Right lung (tissue), 10 donors: ENCODE measurements at places on chromosomes 2 and 18. TPM values are rescaled to one million over a fixed set of nuclear protein-coding genes. Genes with fewer than 3 reads are reported as not detected.

KCNG2 gene
- 0.20 TPM for polyA plus RNA-seq

TAF4B gene
- polyA plus RNA-seq, result 4.5 TPM

ACMSD gene
- 0.78 TPM for polyA plus RNA-seq

ASTL gene
- 0.23 TPM for polyA plus RNA-seq

SULT1C4 gene
- 60.4 TPM for polyA plus RNA-seq

NPAS2 gene
- 26.7 TPM for polyA plus RNA-seq

C2orf49 gene
- polyA plus RNA-seq, result 26.9 TPM

FAM124B gene
- polyA plus RNA-seq, result 17.7 TPM

MAP3K20 gene
- 76.4 TPM for polyA plus RNA-seq

CXCR1 gene
- polyA plus RNA-seq, result 0.04 TPM

HOXD9 gene
- polyA plus RNA-seq, result 1.2 TPM

SCN7A gene
- 99.0 TPM for polyA plus RNA-seq

TP53I3 gene
- polyA plus RNA-seq, result 49.6 TPM

REG1B gene
- not detected for polyA plus RNA-seq

RUFY4 gene
- 0.30 TPM for polyA plus RNA-seq

LCT gene
- polyA plus RNA-seq, result 0.09 TPM

HOXD1 gene
- polyA plus RNA-seq, result 2.5 TPM

CBLN2 gene
- polyA plus RNA-seq, result 7.0 TPM

REEP1 gene
- 19.4 TPM for polyA plus RNA-seq
